KG1 (cell line): ENCODE measurements at places on chromosomes 2 and 18.
A peak's percentile ranks its signal among the peaks of the same experiment; 100 is the strongest.

DNA sequence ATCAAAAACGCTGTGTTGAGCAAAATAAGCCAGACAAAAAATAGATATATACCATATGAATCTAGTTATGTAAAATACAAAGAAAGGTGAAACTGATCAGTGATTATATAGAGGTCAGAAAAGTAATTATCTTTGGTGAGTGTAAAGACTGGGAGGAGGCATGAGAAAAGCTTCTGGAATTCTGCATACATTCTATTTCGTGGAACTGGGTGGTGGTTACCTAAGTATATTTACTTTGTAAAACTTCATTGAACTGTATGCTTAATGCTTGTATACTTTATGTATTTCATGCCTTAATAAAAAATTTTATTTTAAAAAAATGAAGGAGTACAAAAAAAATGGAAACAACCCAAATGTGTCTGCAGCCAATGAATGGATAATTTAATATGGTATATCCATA lies 153.1 kb upstream of the ALPP start:
- DNase-seq = no peak

GRCh38 chr18:13500869-13501542 lies 225.4 kb downstream of the FAM210A start:
- no peak for DNase-seq

DNA sequence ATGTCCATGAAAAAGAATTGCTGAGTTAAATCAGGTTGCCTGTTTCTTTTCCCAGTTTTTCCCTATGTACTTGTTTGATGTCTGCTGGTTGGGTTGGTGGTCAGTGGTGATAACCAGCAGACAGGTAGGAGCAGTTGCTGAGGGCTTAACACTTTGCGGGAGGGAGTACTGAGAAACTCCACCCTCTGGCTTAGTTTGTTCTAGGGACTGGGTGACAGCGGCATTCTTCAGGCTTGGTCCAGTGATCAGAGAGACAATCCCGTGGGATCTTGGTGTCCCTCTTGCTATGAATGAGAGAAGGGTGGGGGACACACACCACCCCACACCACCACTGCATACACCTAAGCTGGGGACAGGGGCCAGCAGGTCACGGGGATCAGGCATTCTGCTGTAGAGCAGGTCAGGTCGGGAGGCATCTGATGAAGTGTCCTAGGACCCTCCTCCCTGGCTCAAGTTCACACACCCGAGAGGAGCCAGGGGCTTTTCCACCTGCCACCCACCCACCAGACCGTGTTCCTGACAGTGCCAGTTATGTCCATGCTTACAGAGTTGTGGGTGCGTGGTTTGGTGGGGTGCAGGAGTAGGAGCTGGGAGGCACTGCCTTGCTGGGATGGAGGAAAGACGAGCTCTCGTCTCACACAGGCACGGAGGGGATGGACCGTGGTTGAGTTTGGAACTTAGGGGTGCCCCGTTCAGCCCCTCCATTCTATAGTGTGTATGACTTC lies 21.3 kb upstream of the ALLC start:
- DNase-seq = no peak

DNA sequence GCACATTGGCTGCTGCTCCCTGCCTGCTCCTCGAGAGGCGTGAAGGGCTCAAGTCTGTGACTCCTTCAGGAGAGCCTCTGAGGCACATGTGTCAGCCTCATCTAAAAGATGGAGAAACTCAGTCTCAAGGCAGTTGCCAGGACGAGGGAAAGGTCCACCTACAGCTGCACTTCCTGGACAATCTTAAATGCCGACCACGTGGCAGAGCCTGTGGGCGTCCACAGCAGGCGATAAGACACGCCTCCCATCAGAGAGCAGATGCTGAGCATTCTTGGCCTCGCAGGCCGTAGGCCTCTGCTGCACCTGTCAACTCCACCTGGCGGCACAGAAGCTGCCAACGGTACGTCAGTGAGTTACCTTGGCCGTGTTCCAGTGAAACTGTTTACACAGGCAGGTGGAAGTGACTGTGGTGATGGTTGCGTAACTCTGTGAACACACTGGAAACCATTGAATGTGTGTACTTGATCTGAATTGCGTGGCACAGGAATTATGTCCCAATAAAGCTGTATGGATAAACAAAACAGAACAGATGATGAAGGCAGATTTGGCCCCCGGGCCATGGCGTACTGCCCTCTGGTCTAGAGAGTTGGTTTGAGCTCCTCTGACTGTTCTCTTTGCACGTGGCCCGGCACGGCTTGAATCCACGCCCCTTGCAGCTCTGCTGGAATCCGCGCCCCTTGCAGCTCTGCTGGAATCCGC lies 114.5 kb downstream of the RNF144A start:
- DNase-seq = no peak

DNA sequence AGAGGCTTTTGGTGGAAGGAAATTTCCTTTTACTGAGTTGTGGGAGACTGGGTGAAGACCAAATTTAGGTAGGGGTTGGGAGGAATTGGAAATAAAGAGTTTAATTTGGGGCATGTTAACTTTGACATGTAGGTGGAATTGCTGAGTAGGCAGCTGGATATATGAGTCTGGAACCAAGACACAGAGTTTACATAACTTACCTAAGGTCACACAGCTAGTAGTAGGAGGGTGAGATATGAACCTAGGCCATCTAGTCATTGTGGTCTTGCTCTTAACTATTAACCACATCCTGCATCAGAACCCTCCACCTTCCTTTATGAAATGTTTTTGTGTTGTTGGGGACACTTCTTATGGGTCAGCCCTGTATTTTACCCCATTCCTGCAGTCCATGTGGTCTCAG lies 113.1 kb downstream of the ICOS start:
- no peak for DNase-seq

DNA sequence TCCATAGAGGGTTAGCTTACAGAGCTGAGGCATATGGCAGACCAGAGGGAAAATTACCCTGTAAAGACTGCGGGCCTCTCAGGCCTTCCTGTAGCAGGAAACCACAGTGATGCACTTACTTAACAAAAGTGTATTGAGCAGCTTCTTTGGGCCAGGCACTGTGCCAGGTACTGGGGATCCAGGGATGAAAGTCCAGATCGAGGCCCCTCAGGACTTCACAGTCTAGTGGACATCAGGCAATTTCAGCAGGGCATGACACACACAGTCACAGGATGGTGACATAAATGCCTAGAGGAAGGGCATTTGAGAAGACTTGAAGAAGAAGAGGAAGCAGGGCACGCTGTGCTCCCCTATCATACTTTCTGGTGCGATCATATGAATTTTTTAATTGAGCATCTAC lies 71.7 kb downstream of the MARCO start:
- no peak for DNase-seq

DNA sequence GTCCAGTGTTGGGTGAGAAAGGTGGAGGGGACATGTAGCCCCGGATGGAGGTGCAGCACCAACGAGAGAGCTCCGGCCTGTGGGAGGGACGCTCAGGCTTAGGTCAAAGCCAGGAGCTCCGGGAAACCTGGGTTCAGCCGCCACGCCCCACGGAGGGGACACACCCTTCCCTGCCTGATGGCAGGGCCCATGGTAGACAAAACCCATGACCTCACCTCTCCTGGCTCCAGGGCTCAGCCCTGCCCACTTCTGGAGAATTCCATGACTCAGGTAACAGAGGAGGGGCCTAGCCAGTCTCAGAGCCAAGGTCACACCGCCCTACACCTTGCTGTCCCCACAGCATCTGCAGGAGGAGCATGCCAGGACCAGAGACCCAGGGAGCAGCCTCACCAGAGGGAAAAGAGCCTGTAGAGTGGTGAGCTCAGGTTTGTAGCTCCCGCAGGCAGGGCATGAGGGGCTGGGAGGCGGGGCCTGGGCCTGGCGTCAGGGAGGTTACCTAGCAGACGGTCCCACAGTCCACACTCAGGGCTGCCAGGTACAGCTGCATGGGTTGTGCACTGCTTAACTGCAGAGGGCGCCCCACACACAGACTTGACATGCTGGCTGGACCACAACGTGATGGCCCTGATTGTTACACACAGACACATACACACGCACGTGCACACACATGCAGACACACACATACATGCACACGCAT lies 70.8 kb upstream of the SMAD7 start:
- DNase-seq = no peak

DNA sequence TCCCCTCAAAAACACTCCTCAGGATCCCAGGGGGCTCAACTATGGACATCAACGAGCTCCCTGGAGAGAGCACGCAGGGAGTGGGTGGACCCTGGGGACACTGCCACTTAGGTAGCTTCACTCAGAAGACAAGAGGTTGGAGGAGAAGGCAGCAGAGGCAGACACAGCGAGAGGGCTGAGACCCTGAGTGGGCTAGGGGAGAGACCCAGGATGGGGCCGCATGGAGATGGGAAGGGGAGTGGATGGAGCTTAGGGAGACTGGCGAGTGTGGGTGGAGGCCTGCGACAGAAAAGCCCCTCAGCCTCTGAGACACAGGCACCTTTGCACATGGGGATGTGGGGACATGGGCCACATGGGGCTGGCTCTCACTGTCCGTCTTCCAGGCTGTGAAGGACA lies 70.9 kb downstream of the ASB1 start:
- DNase-seq = no peak

GRCh38 chr2:225488743-225489142 lies 89.2 kb downstream of the NYAP2 start:
- no peak for DNase-seq

DNA sequence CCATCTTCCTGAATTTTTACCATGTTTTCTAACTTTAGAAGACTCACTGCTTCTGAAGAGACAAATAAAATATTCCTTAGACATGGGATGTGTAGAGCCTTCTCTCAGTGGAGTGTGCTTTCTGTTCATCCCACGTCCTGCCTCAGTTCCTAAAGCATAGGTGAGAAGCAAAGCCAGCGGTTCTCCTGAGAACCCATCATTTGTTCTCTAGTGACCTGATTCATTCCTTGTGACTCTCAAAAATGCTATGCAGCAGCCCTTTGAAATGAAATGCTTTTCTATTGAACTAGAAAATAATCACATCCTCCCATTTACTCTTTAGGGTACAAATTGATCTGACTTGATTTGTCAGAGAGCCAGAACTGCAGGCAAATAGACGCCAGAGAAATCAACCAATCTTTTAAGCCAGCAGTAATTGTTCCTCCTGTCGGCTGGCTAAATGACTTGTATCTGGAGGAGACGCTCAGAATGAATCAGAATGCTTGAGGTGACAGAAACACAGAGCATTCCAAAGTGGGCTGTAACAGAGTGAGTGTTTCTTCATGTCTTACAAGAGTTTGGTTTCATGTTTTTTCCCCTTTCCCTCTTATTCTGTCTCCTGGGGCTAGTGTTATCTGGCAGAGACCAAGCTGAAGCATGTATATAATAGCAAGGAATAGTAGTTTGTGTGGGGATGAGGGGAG lies 81.3 kb upstream of the TMEM178A start:
- DNase-seq = no peak

- DNase-seq = peak; percentile 84
Measured at GRCh38 chr2:42859006-42859552, 66.7 kb upstream of the HAAO start.

DNA sequence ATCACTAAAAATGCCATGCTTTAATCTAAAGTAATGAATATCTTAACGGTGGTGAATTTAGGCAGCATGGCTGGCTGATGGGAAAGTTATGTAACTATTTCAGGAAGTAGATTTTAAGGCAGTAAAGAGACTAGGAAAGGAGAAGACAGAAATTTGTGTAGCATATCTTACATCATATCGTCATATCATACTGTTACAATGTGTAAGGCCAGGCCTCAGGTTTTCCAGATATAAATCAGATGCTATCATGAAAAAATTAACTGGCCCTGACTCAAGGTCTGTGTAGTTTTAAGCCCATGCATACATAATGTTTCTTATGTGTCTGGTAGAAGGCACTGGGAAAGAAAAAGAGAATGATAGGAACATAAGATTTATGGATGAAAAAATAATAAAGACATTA lies 8.9 kb upstream of the FAP start:
- DNase-seq = no peak

- DNase-seq = no peak
Measured at GRCh38 chr2:176653479-176654443, 384.5 kb downstream of the MTX2 start.

- DNase-seq = no peak
Measured at GRCh38 chr2:95332036-95332435, 34.9 kb downstream of the KCNIP3 start.

GRCh38 chr2:207617011-207617671 lies 8.1 kb downstream of the METTL21A start:
- no peak for DNase-seq

GRCh38 chr2:76039505-76039904 lies 328.8 kb upstream of the GCFC2 start:
- no peak for DNase-seq

DNA sequence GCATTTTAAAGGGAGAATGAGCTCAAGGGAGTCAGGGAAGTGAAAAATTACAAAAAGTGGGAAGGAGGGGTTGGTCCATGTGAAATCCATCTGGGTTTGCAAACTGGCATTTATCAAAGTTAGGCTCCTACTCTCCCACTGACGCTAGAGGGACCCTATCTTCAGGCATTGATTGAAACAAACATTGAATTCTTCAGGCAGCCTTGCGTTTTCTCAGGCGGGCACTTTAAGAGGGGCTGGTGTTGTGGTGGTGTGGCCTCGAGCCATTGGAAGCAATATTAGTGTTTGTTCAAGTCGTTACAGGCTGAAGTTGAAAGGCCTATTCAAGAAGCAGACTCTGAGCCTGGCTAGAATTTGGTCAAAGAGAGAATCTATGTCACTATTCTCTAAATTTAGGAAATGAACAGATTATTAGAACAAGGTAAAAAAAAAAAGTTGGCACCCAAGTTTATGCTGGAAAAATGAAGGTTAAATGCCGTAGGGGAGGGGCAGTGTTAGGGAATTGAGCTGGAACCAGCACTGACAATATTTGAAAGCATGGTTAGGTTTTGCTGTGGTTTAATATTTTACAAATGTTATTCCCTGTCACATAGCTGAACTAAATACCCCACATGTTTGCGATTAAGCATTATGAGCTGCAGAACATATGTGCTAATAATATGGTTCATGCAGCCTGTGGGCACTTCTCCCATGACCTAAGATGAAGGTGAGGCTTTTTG lies 36.8 kb downstream of the STON1 start:
- DNase-seq = no peak

- no peak for DNase-seq
Measured at GRCh38 chr18:57664568-57665165, 43.0 kb upstream of the NARS1 start.

GRCh38 chr18:58076052-58076451 lies 32.0 kb downstream of the NEDD4L start:
- DNase-seq = no peak

- no peak for DNase-seq
Measured at GRCh38 chr2:29130295-29130694, 15.1 kb downstream of the CLIP4 start.

GRCh38 chr2:920573-920972 lies 30.1 kb upstream of the SNTG2 start:
- DNase-seq = no peak

- no peak for DNase-seq
Measured at GRCh38 chr2:151959238-151959637, 131.0 kb upstream of the ARL5A start.

DNA sequence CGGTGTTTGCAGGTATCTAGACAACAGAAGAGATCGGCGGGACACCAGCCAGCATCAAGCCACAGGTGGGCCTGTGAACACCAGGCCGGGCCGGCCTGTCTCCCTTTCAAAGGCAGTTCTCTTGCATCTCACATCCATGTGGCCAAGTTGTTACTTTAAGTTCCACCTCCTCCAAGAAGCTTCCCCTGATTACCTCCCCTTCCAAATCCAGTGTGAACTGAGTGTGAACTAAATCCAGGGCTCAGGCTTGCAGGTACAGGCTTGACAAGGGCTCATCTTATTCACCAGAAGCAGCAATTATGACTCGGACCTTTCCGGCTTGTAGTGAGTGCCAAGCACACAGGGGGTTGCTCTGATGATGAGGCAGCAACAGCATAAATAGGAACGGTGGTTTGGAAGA lies 3.9 kb downstream of the CRACDL start:
- DNase-seq = no peak
